SIG-M5 (cell line): ENCODE measurements at places on chromosomes 4 and X.

- DNase-seq, result no peak
These were observed 248.0 kb downstream of the GALNTL6 start for GRCh38 chr4:172061204-172061603.

DNA sequence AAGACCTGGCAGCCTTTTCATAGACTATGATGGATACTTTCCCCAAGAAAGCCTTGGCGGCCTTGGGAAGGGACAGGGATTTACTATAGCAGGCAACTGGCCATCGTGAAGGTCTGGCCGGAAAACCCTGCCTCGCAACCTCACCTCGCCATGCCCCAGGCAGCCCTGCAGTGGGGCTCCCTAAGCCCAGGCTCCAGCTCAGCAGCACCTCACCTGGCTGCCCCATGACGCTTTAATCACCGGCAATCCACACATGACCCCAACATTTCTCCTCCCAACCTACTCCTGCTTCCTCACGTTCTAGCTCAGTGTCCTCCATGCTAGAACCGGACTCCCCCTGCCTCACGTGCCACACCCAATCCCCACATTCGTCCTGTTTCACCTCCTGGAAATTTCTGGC, 82.4 kb downstream of the NSUN7 start:
- no peak for DNase-seq

DNA sequence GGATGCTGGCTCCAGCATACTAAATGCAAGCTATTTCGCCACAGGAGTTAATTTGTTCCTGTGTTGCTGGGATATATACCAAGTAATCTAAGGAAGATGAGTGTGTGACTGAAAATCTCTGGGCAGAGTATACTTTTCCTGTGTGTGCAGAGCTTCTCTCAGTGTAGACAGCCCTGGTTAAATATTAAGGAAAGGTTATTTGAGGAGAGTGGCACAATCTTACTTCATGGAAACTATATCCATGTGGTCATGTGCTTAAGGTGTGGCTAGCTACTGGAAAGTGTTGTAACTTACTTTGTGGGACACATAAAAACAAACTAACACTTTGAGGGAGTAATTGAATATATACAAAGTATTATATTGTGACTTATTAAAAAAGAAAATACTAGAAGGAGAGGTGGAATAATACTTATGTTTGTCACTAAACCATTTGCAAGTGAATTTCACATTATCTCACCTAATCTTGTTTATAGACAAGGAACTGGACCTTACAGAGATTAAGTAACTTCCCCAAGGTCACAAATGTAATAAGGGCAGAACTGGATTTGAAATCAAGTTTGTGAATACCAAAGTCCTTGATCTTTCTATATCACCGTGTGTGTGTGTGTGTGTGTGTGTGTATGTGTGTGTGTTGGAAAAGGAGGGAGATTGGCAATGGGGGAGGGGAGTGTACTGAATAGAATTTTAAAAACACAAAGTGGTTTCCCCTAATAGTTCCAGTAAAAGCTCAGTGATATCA, 408.2 kb upstream of the NR3C2 start:
- no peak for DNase-seq

DNA sequence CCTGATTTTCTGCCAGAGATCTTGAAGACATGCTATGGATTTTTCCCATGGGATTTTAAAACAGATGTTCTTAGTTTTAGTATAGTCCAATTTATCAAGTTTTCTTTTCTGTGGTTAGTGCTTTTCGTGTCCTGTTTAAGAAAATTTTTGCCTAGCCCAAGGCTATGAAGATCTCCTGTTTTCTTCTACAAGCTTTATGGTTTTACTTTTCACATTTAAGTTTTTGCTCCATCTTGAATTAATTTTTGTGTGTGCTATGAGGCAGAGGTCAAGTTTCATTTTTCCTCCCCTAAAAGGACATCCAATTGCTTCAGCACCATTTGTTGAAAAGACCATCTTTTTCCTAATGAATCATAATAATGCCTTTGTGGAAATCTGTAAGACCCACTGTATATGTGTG, 65.6 kb downstream of the POLR2B start:
- DNase-seq, result no peak

GRCh38 chr4:15507679-15508078, 38.0 kb downstream of the CC2D2A start:
- DNase-seq, result no peak
